ENCODE measurements at places on chromosomes 1 and 21.

DNA sequence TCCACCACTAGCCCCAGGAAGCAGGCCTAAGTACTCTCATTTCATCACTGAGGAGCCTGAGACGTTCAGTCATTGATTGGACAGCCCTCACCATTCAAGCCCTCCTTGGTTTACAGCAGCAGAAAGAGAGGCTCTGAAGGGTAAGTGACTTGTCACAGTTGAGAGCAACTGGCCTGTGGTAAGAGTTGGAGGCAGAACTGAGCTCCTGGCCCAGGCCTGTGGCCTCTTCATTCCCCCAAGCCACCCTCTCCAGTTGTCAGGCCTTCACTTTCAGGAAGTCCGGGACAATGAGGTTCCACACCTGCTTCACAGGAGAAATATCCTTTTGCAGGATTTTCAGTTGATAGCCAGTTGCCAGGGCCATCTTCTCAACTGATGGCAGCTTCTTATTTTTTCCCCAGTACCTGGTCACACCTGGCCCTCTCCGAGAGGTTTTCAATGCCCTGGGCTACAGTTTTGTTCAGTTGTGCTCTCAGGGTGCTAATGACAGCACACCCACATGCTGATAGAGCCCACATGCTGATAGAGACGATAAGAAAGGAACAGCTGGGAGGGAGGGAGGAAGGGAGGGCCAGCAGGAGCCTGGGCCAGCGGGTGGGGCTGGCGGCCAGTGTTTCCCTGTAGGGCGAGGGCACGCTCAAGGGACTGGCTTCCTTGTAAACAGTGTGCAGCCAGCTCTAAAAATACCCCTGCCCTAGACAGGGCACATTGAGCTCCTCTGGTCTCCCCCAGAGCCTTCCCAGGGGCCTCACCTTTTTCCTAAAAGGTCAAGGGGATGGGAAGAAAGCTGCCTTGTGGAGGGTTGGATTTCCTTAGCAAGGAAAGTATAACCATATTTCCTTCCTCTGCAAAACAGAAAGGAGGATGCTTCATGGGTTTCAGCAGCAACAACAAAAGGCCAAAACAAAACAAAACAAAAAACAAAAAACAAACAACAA, 112.7 kb upstream of the JUN start:
- H3K27me3 ChIP-seq = no peaks in the 10 kb centered on the region
- DNase-seq = peak; percentile 71
- no peak overlapping the region for H3K27ac ChIP-seq
- H3K4me1 ChIP-seq = peaks cover 51% of the 10 kb centered on the region

GRCh38 chr1:46592823-46593222, 11.2 kb downstream of the MKNK1 start:
- no peak overlapping the region for H3K4me3 ChIP-seq
- H3K36me3 ChIP-seq = no peaks in the 10 kb centered on the region
- peak overlapping the region; percentile 54 for H3K27ac ChIP-seq
- DNase-seq = no peak

DNA sequence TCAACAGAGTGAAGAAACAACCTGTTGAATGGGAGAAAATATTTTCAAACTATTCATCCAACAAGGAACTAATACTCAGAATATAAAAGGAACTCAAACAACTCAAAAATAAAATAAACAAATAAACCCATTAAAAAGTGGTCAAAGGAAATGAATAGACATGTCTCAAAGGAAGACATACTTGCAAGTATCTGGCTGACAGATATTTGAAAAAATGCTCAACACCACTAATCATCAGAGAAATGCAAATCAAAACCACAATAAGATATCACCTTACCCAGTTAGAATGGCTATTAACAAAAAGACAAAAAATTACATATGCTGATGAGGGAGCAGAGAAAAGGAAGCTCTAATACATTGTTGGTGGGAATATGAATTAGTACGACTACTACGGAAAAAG, 38.2 kb downstream of the TNFSF4 start:
- no peaks in the 10 kb centered on the region for H3K27me3 ChIP-seq
- H3K4me3 ChIP-seq = no peak overlapping the region
- no peak for DNase-seq
- H3K4me1 ChIP-seq = no peaks in the 10 kb centered on the region
- no peaks in the 10 kb centered on the region for H3K36me3 ChIP-seq

DNA sequence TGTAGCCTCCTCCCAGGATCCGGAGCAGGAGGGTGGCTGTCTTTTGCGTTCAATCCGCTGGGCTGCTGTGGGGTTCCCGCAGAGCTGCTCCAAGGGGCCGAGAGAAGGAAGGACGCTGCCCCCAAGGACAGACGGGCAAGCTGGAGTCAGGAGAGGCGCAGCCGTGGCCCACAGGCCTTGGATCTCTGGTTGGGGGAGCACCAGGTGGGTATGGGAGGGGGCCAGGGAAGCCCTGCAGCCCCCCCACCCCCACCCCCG, 15.9 kb upstream of the SKI start:
- no peak for DNase-seq
- H3K27ac ChIP-seq = no peak overlapping the region
- no peaks in the 10 kb centered on the region for H3K27me3 ChIP-seq
- peaks cover 34% of the 10 kb centered on the region for H3K4me1 ChIP-seq
- no peak overlapping the region for H3K4me3 ChIP-seq

- DNase-seq = no peak
- no peak overlapping the region for H3K27ac ChIP-seq
- H3K4me3 ChIP-seq = no peak overlapping the region
- H3K36me3 ChIP-seq = no peaks in the 10 kb centered on the region
- peaks cover 24% of the 10 kb centered on the region for H3K4me1 ChIP-seq
- H3K27me3 ChIP-seq = no peaks in the 10 kb centered on the region
Measured at GRCh38 chr1:169129109-169129784, 22.8 kb downstream of the ATP1B1 start.

DNA sequence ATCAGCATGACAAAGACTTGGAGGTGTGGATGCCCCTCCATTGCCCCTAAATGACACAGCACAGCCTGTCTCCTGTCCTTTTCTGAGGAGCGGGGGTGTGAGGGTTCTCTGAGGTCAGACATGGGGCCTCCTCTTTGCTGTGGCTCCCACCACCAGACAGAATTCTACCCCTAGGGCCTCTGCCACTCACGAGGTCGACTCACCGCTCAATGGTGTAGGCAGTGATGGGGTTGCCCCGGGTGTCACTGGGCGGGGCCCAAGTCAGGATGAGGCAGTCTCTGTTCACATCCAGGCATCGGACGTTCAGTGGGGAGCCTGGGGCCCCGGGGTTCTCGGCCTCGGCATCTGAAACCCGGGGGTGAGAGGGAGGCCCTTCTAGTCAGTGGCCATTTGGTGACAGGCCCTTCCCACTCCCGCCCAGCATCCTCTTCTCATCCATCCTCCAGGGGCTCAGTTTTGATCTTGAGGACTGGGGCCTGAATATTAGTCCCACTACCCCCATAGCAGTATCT, 19.9 kb downstream of the MYOM3 start:
- no peaks in the 10 kb centered on the region for H3K27me3 ChIP-seq
- no peaks in the 10 kb centered on the region for H3K4me1 ChIP-seq
- DNase-seq = no peak

- H3K27ac ChIP-seq = peak overlapping the region; percentile 85
- H3K27me3 ChIP-seq = no peaks in the 10 kb centered on the region
- DNase-seq = peak; percentile 82
- peaks cover 9% of the 10 kb centered on the region for H3K4me1 ChIP-seq
- no peak overlapping the region for H3K4me3 ChIP-seq
Measured at GRCh38 chr21:39385299-39386145, 36.6 kb upstream of the HMGN1 start.

- peaks cover 5% of the 10 kb centered on the region for H3K27me3 ChIP-seq
- DNase-seq = no peak
- H3K4me1 ChIP-seq = no peaks in the 10 kb centered on the region
- H3K36me3 ChIP-seq = no peaks in the 10 kb centered on the region
Measured at GRCh38 chr21:34707876-34708325, 39.1 kb downstream of the CLIC6 start.

DNA sequence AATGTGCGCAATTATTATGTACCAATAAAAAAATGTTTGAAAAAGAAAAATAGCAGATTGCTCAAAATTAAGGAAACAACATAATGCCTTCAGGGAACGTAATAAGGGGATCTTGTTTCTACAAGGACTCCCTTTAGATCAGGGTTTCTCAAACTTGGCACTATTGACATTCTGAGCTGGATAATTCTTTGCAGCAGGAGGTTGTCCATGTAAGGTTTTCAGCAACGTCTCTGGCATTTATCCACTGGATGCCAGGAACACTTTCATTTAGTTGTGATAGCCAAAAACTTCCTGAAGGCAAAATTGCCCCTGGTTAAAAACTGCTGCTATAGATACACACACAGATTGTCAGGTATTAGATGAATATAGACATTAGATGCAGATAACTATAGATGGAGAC, 666.7 kb upstream of the ADAMTS5 start:
- H3K27ac ChIP-seq = no peak overlapping the region
- no peak for DNase-seq
- no peaks in the 10 kb centered on the region for H3K27me3 ChIP-seq
- H3K4me1 ChIP-seq = no peaks in the 10 kb centered on the region
- H3K36me3 ChIP-seq = no peaks in the 10 kb centered on the region
- H3K4me3 ChIP-seq = no peak overlapping the region

DNA sequence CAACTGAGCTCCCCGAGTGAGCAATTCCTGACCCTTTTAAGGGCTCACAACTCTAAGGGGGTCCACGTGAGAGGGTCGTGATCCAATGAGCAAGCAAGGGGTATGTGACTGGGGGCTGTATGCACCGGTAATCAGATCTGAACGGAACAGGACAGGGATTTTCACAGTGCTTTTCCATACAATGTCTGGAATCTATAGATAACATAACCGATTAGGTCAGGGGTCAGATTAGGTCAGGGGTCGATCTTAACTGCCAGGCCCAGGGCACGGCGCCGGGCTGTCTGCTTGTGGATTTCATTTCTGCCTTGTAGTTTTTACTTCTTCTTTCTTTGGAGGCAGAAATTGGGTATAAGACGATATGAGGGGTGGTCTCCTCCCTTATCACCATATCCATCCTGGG, 30.7 kb upstream of the OPRD1 start:
- H3K4me3 ChIP-seq = no peak overlapping the region
- H3K36me3 ChIP-seq = no peaks in the 10 kb centered on the region
- no peaks in the 10 kb centered on the region for H3K27me3 ChIP-seq
- H3K4me1 ChIP-seq = peaks cover 16% of the 10 kb centered on the region
- DNase-seq = no peak
